ENCODE measurements at places on chromosomes 6 and 20. TPM values are rescaled to one million over a fixed set of nuclear protein-coding genes. Genes with fewer than 3 reads are reported as not detected.

EYA2 gene
- total RNA-seq, result 2.2 TPM

CGA gene
- 8.2 TPM for total RNA-seq

GRCh38 chr6:20129290-20130088 is 82.8 kb downstream of the MBOAT1 start:
- DNase-seq, result no peak

- DNase-seq, result peak; percentile 67
These were observed 14.5 kb downstream of the CD109 start for GRCh38 chr6:73710470-73710869.

GSTA3 gene
- total RNA-seq, result not detected
